ENCODE measurements at places on chromosomes 6 and 20.

- DNase-seq: no peak
These were observed 633.4 kb upstream of the EPHA7 start for GRCh38 chr6:94052749-94053148.

- DNase-seq: peak; percentile 43
These were observed 31.1 kb downstream of the NCOA7 start for GRCh38 chr6:125821825-125822281.

DNA sequence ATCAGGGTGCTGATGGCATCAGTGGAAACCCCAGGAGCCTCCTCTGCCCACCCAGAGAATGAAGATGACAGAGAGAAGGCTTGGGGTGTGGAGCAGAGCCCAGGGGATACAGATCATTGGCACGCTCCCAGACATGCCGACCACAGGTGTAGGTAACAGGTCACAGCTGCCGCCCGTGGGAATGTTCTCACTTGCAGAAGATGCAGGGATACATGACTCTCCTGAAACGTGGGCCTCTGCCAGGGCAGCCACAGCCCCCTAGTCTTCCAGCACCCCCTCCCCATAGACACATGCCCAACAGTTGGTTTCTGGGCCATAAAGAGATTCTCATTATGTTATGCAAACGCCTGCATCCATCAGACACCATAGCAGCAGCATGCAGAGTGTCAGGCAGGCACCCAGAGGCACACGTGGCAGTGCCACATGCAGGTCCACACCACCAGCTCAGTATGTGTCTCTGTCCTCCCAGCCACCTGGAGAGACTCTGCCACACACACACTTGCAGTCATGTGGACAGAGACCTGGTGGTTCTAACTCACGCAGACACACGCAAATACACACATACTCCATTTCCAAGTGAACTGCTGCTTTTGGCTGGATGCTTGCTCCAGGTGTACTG lies 45.5 kb downstream of the LRFN2 start:
- no peak for DNase-seq

DNA sequence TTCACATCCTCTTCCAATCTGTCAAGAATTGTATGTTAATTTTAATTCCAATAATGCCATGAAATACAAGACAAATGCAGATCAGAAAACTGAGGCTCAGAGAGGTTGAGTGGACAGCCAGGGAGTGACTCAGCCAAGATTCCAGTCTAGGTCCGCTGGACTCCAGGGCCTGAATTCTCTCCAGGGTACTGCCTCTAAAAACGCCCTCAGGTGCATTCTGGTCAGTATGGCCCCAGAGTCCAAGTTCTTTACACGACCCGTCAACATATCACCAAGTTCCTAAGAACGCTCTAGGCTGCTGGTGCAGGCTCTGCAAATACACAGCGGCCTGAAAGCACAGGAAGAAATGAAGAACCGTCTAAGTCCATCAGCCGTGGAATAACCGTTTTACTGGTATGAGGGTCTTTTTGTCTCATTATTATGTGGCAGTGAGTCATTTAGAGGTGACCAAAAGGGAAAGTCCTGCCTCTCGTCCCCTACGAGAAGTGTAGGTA lies 709 bp upstream of the ASXL1 start:
- DNase-seq: no peak

DNA sequence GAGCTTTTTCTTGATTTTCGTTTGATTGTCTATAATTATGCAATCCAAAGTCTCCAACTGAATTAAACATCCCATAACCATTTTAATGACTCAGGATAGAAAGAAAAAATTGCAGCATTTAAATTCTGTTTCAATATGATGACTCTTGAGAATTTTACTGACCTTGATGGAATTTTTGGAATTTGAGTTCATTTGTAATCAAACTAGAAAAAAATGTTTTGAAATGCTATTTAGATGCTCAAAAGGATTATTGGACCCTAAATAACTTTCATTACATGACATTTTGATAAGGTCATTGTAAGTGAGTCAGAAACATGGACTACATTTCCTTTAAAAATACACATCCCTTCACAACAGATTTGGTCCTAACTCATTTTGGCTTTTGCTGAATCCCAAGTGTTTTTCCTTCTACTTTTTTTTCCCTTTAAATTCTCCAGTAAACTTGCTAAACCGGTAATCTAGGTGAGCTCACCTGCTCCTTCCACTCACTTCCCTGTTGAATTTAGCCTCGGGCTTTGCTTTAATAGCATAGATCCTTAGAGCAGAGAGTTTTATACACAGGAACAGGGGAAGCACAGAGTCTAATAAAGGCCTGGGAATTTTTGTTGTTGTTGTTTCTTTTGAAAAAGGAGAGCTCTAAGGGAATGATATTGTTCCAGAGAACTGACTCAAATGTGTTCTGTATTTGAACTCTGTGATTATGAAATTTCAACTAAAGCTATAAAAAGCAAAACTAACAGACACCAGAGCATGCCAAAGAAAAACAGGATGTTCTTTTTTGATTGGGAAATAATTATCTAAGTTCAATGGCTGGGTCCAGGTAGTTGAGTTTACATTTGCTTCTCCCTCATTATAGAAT lies 1088.2 kb upstream of the CITED2 start:
- DNase-seq: no peak

DNA sequence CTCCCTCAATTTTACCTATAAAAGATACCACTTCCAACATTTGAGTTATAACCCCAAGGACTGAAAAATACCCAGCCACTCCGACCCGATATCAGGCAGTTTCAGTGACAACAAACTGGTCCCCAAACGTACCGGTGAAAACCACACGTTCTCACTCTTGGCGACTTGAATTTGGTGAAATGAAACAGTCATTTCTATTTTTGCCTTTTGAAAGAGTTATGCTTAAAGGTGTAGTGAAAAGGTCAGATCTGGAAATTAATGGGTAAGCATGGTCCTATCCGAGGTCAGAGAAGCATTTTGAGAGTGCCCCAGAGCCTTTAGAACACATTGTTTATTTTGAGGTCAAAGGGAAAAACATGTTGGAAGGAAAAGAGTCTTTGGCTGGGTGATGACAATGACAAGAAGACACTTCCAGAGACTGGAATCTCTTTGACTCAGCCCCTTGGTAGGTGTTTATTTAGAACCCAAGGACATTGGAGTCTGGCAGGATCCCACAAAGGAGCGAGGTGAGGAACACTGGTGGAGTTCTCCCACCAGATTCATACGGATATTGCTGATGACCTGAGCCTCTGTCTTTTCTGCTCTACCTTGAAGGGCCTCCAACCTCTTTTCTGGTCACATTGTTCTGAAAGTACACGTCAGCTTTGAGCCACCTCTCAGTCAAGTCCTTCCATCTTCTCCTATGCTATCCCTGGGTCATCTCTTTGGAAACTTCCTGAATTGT lies 235.0 kb downstream of the GMPR start:
- no peak for DNase-seq

DNA sequence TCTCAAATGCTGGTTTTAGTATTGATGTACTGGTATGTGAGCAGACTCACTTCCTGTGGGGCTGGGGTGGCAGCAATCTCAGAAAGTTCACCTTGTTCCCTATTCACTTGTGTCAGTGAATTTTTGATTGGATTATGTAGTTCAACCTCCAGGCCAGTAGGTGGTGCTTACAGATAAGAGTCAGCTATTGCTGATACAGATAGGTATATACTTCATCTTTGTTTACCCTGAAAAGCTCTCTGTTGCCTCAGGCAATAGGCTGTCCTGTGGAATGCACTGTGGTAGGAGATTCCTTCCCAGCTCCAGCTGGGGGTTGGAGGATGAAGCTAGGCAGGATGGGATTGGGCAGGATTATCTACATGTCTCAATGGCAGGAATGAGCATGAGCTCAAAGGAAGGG lies 851.2 kb upstream of the EYS start:
- no peak for DNase-seq

DNA sequence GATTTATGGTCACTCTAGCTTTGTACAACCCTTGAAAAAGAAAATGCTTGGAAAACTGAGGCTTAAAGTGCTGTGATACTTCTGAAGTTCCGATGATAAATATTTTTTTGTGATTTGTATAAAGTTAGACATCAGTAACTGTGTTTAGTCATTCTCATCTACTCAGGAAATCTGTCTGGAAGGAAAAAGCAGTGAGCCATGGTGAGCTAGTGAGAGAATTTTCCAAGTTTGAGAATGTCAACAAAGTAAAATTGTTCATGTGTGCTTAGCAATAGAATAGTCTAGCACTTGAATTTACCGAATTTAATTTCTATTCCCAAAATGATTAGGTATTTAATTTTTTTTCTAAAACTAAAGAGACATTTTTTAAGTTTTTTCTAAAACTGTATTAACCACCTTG lies 41.3 kb upstream of the PLCB4 start:
- no peak for DNase-seq

GRCh38 chr6:35425284-35425683 lies 26.9 kb upstream of the FANCE start:
- no peak for DNase-seq

- DNase-seq: no peak
These were observed 87.6 kb downstream of the AGPAT4 start for GRCh38 chr6:161186173-161186769.

DNA sequence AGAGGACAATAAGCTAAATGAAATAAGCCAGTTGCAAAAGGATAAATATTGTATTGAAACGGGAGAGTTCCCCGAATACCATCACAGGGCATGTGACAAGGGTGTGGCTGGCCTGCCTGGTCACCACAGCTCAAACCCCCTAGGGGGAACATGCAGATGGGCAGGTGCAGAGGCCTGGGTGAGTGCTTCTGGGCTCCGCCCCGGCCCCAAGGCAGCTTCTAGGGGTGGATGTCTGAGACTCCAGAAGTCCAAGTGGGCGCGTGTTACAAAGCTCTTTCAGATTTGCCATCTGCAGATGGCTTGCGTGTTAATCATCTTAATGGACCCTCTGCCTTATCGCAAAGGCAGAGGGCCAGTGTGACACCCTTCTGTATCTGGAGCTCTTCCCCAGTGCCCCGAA lies 559.2 kb upstream of the IMPG1 start:
- no peak for DNase-seq

DNA sequence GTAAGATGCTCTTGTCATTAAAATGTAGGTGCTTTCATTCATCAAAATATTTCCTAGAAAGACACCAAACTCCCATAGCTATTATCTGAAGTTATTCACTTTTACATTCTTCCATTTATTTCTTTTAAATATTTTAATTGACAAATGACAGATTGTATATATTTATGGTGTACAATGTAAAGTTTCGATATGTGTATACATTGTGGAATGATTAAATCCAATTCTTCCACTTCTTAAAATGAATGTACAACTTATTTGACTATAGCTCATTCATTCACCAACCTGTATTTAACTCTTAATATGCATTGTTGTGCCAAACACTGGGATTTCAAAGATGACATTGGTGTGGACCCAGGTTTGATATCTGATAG lies 41.0 kb downstream of the CCN2 start:
- no peak for DNase-seq

DNA sequence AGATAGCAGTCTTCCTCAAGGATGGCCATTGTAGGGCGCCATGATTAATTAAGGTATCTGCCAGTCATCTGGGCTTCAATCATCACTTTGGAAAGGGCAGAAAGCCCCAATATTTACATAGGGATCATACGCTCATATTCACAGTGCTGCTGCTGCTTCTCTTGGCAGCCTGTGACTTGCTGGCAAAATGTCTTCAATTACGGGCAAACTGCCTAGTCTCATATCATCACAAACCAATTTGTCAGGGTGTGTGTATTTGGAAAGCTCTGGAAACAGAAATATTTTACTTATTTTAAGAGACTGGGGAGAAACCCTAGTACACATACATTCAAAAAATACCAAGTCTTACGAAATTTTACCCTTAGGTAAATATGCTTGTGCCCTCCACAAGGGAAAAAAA lies 77.6 kb downstream of the SAMD5 start:
- DNase-seq: no peak

DNA sequence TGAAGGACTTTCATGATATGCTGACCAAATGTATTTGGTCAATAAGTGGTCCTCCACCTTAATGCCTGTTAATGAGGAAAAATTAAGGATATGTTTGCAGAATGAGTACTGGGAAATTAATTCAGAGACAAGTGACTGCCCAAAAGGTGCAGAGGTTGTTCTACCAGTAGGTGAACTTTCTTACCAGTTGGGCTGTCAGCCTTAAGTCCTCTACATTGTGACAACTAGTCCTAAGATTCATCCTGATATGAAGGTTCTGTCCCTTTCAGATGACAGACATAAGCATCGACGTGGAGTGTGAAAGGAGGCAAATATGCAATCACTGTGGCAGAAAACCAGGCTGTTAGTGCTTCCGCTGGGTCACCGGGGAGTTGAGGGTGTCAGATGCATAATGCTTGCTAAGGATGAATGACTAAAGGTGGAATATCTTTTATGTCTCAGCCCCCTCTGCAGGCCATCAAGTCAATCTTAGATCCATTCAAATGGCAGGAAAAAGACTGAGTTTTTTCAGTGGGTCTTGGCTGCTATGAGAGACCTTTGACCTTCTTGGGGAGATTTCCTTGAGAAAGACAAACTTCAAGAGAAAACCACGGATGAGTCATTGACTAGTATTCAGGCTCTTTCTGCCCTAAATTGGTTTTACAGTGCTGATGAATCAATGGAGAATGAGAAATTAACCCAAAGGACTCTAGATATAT lies 226.0 kb downstream of the TPBG start:
- peak; percentile 20 for DNase-seq

- DNase-seq: no peak
These were observed 40.2 kb downstream of the PDYN start for GRCh38 chr20:1953621-1954020.

GRCh38 chr20:63126876-63127699 lies 88.8 kb downstream of the YTHDF1 start:
- DNase-seq: no peak

- DNase-seq: no peak
These were observed 12.5 kb upstream of the STX16 start for GRCh38 chr20:58638467-58639181.

GRCh38 chr6:90631046-90631445 lies 44.2 kb upstream of the MAP3K7 start:
- no peak for DNase-seq

DNA sequence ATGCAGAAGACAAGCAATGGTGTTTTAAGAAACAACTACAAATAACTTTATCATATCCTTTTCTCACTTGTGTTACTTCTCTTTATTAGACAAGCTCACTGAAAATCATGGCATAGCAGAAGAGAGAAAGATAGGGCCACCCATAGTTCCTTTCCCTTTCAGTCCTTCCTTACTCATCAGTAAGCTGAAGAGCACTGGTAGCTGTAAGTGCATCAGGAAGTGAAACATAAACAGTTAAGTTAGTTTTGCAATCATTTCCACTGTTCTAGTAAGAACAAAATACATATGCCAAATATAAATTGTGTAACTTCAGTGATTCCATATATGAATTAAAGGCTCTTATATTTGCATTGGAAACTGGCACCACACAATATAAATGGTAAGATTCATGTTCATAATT lies 220.1 kb downstream of the HACE1 start:
- DNase-seq: no peak
